ENCODE measurements at places on chromosomes 2 and 18. TPM values are rescaled to one million over a fixed set of nuclear protein-coding genes. Genes with fewer than 3 reads are reported as not detected.

MREG gene
- 29.5 TPM for total RNA-seq

ABCG8 gene
- total RNA-seq, result 0.27 TPM

ING5 gene
- 56.8 TPM for total RNA-seq

CLEC4F gene
- total RNA-seq, result 9.1 TPM

ACTG2 gene
- 53.9 TPM for total RNA-seq

KLHL29 gene
- 31.6 TPM for total RNA-seq

SERPINB3 gene
- total RNA-seq, result not detected

DNPEP gene
- total RNA-seq, result 32.5 TPM

DAPL1 gene
- 64.9 TPM for total RNA-seq

PPP1R1C gene
- total RNA-seq, result 9.6 TPM

ALK gene
- total RNA-seq, result 9.5 TPM

RAB17 gene
- 0.99 TPM for total RNA-seq

NETO1 gene
- 49.0 TPM for total RNA-seq

CD302 gene
- 28.5 TPM for total RNA-seq

DIPK1C gene
- 25.5 TPM for total RNA-seq

CNTNAP5 gene
- 16.3 TPM for total RNA-seq

PSMA8 gene
- not detected for total RNA-seq

HRH4 gene
- not detected for total RNA-seq

RNF152 gene
- total RNA-seq, result 49.1 TPM

INHA gene
- 0.82 TPM for total RNA-seq

TMEM182 gene
- total RNA-seq, result 42.3 TPM

OTOS gene
- total RNA-seq, result not detected

FTCDNL1 gene
- total RNA-seq, result 2.3 TPM

AFF3 gene
- total RNA-seq, result 29.7 TPM

All from camera-type eye (tissue), 1 donor.